GM10248 (cell line): ENCODE measurements at places on chromosomes 6 and 20.
A peak's percentile ranks its signal among the peaks of the same experiment; 100 is the strongest.

- no peak for DNase-seq
Observed at GRCh38 chr6:147904416-147904815, 395.9 kb downstream of the SAMD5 start.

GRCh38 chr20:20410678-20411077, 42.8 kb downstream of the INSM1 start:
- DNase-seq = no peak

DNA sequence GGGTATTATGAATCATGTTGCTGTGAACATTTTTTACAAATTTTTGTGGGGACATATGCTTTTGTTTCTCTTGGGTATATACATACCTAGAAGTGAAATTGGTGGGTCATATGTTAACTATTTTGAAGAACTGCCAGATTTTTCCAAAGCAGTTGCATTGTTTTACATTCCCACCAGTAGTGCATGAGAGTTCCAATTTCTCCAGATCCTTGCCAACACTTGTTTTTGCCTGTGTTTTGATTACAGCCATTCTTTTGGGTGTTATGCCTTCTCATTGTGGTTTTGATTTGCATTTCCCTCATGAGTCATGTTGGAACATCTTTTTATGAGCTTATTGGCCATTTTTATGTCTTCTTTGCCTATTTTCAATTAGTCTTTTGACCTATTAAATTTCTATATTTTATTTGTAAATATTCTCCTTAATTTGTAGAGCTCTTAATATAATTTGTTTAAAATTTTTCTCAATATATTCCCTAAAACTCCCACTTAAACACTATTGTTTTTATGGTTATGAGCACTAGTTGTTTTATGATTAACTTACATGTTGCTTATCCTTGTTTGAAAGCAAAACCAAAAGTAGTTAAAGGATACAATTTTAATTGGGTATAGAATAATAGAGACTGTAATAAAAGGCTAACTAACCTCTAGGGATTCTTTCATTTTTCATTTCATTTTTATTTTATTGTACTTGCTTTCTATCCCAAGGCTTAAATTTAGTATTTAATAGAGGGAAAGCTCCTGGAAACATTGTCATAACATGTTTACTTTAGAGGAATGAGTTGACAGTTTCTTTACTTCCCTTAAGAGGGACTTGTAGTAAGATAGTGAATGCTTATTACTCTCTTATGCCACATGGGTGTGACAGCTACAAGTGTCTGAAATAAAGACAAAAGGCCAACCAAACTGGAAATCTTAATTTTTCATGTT, 5.5 kb downstream of the UBR2 start:
- no peak for DNase-seq

DNA sequence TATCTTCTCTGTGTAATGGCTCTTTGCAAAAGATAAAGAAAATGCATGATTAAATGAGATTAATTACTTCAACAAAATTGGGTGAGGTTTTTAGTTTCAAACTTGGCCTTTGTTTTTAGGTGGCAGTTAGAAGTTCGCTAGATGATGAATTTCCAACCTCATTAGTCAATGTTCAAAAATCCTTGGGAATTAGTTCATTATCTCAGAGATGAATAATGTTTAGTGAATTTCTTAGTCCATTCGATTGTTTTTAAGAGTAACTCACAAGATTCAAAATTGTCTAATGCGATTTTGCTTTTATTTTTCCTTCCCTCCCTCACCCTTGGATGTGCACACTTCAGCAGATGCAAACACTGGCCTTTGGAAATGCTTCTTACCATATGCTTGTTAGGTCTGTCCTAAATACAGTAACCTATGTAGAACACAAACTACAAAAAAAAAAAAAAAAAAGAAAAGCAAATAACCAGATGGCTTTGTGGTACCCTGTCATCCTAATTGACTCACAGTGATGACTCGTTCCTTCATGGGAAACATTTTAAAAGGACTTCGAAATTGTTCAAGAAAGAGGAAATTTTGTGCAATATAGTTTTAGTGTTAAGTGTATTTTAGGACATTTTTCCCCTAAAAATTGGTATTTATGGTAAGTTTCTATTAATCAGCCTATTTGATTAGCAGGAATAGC, 66.7 kb downstream of the FAM229B start:
- no peak for DNase-seq

- DNase-seq = no peak
Observed at GRCh38 chr20:64025101-64025825, 10.7 kb upstream of the C20orf204 start.

DNA sequence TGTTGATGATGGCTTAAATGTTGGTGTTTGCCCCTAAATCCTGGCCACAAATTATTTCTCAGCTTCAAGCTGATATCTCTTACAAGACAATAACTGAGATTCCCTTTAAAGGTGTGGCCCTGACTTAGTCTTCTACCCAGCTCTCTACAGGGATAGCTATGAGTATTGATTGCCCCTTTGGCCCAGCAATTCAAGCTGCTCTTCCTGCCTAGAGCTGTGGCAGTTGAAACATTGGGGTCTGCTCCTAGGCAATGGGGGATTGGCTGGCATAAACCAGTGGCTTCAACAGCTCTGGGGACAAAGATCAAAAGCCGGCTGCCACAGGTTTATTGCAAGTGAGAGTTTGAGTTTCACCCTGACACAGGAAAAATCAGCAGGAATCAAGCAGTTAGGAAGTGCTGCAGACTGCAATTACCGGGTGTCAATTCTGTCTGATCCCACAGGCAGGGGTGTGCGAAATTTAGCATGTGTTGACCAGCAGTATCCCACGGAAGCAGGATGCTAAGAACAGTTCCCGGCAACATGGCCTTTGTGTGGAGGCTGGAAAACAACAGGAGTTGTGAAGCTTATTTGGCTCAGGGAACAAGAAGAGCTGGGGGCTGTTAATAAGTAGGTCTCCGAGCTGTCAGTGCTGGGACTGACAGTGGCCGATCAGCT, 66.2 kb upstream of the IYD start:
- DNase-seq = no peak

GRCh38 chr6:803191-803977, 110.4 kb upstream of the EXOC2 start:
- DNase-seq = no peak

DNA sequence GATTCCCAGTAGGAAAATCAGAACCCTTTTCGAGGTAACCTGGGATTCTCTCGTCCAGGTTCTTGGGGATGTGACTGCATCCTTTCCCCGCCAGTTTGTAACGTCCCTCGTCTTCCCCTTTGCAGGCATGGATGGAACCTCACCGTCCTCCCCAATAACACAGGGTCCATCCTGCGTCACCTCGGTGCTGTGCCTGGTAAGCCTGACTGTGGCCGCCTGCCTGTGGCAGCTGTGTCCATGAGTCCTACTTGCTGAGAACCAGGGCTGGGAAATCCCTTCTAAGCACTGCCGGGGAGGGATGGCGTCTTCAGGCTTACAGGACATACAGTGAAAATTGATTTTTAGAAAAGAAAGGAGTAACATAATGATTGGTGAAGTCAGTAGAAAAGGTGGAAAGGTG, 155.6 kb downstream of the DTNBP1 start:
- DNase-seq = no peak

- no peak for DNase-seq
Observed at GRCh38 chr6:43376551-43376981, 7.1 kb upstream of the ZNF318 start.

DNA sequence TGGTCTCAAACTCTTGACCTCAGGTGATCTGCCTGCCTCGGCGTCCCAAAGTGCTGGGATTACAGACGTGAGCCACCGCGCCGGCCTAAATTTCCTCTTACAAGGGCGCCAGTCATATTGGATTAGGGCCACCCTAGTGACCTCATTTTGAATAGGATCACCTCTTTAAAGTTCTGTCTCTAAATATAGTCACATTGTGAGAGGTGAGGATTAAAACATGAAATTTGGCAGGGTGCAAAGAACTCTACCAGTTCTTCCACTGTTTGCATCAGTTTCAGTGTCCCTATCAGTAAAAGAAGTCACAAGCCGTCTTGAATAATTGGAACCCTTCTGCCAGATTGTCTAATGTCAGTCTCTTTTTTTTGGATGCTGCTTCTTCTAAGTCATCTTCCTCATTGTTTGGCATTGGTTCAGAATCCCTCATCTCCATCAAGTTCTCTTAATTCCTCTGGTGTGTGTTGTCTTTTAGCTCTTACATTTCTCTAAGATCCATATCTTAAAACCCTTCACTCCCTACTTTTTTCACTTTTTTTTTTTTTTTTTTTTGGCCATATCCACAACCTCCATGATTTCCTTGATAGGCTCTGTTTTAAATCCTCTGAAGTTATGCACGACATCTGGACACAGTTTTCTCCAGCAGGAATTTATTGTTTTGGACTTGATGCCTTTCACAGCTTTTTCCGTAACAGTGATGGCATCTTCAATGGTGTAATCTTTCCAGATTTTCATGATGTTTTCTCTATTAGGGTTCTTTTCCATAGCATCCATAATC, 56.8 kb downstream of the NCOA3 start:
- DNase-seq = no peak

DNA sequence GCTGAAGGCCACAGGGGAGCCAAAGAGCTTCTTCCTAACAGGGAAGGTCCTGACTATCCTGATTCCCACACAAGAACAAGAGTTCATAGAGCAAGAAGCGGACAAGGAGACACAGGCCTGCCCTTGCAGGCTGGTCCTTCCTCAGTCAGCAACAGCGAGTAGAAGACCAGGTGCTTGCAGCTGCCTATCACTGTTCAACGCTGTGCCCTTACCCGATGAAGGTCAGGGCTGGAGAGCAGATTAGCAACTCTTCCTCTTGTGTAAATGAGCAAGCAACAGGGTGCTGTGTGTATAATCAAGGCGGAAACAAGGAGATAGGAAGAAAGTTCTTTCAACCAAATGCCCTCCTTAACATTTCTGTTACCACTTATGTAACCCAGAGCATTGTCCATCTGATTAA, 115.3 kb upstream of the SPACA1 start:
- no peak for DNase-seq

- DNase-seq = no peak
Observed at GRCh38 chr6:34688956-34689355, 7.6 kb downstream of the ILRUN start.

GRCh38 chr6:8855411-8855810, 420.1 kb upstream of the SLC35B3 start:
- no peak for DNase-seq

DNA sequence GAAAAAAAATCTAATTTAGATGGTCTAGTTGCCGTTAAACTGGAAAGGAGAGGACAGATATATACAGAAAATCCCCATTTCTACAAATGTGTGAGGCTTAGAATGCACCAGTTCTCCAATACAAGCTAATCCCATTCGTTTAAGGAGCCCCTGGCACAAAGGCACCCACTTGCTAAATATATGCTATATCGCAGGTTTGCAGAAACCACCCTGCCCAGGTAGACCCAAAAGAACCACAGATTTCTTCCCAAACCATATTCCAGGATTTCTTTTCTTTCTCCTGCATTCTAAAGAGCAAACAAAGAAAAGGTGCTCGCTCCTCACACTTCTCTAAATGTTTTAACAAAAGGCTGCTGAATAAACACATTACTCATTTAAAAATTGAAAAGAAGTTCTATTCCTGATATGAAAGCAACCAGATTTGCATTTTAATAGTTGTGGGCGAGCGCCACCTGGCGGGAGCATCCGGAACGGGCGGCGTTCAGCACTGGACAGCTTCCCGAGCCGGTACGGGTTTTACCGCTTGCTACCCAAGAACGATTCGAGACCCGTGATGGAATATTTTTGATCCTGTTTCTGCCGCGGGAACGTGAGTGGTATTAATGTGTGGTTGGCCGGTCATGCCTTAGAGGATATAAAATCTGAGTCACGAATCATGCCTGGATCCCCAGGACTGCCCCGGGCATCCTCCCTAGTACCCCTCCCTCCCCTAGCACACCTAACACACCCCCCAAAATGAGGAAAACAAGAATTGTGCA, 2.1 kb downstream of the PTPRT start:
- DNase-seq = peak; percentile 77

GRCh38 chr6:106642476-106642875, 13.1 kb downstream of the QRSL1 start:
- no peak for DNase-seq

GRCh38 chr20:1331101-1331500, 2.2 kb upstream of the SDCBP2 start:
- DNase-seq = no peak

DNA sequence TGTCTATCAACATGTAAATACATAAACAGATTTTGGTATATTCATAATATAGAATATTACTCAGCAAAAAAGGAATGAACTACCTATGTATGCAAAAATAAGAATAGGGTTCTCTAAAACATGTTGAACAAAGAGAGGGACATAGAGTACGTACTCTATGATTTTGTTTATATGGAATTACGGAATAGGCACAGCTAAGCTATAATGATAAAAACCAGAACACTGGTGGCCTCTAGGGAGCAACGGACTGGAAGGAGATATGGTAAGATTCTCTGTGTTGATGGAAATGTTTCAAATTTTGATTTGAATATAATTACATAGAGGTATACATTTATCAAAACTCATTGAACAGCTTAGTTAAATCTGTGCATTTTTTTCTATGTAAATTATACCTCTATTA, 19.6 kb downstream of the ADGRG6 start:
- no peak for DNase-seq

DNA sequence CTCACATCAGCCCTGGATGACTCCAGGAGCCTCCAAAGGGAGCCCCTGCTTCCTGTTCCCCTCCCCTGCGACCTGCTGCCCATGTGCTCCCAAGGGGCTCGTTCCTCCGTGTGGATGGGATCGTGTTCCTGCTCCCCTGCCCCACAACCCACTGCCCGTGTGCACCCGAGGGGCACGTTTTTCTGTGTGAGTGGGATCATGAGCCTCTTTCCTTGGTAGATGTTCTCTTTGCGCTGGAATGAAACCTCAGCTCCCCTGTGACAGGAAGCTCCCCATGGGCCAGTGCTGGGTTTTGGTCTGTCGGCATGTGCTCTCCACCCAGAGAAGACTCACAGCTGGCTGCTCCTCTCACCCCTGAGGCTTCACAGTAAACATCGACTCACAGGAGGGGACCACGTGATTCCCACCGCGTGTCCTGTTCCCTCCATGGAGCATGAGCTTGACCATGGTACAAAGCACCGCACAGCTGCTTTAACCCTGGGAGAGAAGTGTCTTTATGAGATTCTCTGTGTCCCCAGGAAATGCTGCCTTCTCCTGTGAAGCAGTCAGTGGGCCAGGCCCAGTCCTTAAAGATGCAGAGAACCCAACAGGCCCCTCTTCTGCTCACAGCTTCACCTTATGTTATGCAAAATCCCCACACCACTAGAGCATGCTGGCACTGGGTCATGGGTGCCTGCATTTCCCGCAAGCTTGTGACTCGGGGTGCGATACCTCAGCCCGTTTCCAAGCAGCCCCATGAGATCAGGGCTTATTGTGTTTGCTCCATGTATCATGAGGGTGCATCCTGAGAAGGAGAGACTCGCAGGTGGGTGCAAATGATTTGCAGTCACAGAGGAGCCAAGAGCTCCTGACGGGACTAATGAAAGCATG, 215.1 kb downstream of the ERMARD start:
- no peak for DNase-seq

DNA sequence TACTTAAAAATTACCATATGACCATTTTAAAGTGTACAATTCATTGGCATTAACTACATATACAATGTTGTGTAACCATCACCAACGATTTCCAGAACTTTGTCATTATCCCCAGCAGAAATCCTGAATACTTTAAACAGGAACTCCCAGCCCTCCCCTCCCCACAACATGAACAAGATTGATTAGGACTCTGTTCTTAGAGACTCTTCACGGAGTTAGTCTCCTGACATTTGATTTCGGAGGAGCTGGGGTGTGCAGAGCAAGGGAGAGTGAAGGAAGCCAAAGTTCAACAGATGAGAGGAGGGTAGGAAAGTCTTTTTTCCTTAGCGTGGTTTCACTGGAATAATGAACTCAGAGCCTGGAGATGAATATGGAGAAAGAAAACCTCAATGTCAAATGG, 17.2 kb upstream of the QKI start:
- no peak for DNase-seq
